ENCODE measurements at places on chromosomes 12 and 14.

DNA sequence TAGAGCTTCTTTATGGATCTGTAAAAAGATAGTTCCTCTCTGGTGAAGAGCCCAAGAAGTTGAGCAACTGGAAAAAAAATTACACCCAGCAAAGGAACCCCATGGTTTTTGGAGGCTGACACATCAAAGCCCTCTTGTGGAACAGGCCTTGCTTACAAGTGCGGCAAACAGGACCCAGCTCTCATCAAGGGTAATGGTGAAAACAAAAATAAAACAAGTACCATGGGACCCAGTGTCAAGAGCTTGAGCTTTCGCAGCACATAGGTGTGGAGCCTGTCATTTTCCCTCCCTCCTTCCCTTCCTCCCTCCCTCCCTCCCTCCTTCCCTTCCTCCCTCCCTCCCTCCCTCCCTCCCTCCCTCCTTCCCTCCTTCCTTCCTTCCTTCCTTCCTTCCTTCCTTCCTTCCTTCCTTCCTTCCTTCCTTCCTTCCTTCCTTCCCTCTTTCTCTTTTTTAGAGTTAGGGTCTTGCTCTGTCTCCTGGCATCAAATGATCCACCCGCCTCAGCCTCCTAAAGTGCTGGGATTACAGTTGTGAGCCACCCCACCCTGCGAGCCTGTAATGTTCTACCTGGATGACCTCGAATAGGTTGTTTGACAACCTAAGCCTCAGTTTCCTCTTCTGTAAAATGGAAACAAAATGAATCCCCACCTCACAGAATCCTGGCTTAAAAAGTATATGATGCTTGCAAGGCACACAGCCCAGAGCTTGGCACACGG is 114.3 kb upstream of the RPH3A start:
- DNase-seq: no peak

DNA sequence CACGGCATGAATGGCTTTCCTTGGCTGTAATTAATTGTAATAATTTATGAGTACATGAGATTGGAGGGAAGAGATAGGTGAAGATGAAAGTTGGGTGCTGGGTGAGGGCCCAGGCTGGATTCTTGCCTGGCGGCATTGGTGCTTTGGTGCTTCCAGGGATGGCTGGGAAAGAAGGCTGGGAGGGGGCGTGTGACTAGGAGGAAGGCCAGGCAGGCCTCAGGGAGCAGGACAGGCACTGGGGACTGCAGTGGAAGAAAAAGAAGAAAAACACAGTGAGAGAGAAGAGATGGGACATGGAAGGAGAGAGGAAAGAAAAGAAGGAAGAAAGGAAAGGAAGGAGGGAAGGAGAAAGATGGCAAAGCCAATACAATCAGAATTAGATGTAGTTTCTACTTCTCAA is 3.7 kb downstream of the HOXC9 start:
- no peak for DNase-seq

DNA sequence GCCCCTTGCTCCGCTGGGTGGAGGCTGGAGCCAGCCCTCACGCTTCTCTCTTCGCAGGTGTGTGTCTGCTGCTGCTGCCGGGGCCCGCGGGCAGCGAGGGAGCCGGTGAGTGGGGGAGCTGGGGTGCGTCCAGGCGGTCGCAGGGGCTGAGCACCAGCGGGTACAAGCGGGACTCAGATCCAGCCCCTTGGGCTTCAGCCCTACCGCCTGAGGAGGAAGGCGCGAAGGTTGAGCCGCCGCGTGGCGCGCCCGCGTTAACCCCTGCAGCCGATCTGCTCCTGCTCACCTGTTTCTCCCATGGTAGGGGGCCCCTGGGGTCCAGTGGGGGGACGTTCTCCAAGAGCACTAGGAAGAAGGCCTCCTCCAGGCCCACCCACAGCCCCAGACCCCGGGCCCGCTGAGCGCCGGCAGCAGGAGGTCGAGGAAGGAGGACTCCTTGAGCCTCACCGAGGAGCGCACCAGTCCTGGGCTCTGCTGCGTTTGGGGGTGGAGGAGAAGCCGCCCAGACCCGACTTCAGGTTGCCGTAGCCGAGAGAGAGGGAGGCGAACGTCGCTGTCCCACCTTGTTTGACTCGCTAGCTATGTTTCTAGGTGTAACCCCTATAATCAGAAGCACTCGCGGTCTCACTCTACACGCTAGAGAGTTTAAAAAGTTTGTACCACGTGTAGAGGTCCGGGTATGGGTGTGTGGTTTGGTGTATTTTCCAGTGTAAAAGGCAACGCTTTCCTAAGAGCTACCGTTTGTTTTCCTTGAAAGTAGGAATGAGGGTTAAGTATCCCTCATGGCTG is 834 bp downstream of the COCH start:
- DNase-seq: no peak

- DNase-seq: no peak
These were observed 46.8 kb downstream of the ACACB start for GRCh38 chr12:109163167-109163566.

- peak; percentile 68 for DNase-seq
These were observed 172.7 kb downstream of the CAND1 start for GRCh38 chr12:67441736-67442346.

- no peak for DNase-seq
These were observed 83.6 kb downstream of the ANO2 start for GRCh38 chr12:5861416-5861815.

DNA sequence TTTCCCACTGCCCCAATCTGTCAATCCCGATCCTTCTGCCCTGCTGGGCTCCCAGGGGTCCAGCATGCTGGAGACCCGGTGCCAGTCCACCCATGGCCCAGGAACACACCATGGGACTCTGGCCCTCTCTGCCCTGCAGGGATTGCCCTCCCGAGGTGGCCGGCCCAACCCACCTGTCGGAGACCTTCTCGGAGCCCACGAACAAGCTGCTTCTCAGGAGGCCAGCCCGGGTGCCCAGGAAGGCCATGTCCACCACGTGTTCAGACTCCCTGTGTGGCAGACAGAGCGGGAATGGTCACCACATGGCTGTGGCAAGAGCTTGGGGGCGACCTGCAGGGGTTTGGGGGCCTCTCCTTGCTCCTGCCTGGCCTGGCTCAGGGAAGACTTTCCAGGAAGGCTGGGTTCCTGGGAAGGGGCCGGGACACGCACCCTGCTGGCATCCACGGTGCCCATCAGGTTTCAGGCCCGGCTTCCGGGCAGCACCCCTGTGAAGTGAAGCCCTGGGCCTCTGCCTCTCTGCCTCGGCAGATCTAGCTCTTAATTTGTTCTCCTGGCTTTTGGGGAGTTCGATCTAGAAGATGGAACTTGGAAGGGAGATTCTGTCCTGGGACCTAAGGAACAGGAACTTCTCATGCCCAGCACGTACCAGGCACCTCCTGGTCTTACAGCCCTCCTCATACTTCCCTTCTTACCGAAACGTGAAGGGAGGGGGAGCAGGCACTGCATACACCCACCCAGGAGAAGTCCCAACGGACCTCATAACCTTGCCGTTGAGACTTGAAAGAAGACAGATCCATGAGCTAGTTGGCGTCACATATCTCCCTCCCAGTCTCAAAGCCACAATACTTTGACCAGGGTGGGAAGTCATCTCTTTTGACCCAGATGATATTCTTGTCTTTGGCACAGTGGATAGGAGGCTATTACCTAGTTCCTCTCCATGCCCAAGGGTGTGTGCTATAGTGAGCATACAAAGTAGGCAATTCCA is 26.3 kb downstream of the LRTM2 start:
- no peak for DNase-seq

GRCh38 chr12:13230500-13230899 is 34.0 kb downstream of the EMP1 start:
- no peak for DNase-seq

GRCh38 chr12:120470150-120470784 is 719 bp upstream of the SRSF9 start:
- no peak for DNase-seq

DNA sequence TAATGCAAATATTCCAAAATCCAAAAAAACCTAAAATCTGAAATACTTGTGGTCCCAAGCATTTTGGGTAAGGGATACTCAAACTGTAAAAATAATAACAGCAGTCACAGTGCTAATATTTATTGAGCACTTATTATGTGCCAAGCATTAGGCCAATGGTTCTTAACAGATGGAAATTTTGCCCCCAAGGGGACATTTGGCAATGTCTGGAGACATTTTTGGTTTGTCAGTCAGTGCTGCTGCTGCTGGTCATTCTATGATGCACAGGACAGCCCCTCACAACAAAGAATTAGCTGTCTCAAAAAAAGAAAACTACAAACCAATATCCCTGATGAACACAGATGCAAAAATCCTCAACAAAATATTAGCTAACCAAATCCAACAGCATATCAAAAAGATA is 5.8 kb downstream of the NDUFA12 start:
- DNase-seq: no peak

DNA sequence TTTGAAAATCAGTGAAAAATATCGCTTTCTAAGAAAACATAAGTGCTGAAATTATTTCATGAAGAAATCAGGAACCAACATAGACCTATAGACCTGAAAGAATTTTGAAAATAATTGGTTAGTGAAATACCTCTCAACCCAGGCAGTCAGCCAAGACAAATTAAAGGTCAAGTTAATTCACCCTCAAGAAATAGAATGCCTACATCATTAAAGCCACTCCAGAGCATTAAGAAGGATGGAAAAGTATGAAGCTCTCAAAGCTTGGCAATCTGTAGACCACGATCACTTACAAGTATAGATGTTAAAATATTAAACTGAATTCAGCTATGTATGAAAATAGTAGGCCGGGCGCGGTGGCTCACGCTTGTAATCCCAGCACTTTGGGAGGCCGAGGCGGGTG is 48.3 kb downstream of the SFSWAP start:
- no peak for DNase-seq

DNA sequence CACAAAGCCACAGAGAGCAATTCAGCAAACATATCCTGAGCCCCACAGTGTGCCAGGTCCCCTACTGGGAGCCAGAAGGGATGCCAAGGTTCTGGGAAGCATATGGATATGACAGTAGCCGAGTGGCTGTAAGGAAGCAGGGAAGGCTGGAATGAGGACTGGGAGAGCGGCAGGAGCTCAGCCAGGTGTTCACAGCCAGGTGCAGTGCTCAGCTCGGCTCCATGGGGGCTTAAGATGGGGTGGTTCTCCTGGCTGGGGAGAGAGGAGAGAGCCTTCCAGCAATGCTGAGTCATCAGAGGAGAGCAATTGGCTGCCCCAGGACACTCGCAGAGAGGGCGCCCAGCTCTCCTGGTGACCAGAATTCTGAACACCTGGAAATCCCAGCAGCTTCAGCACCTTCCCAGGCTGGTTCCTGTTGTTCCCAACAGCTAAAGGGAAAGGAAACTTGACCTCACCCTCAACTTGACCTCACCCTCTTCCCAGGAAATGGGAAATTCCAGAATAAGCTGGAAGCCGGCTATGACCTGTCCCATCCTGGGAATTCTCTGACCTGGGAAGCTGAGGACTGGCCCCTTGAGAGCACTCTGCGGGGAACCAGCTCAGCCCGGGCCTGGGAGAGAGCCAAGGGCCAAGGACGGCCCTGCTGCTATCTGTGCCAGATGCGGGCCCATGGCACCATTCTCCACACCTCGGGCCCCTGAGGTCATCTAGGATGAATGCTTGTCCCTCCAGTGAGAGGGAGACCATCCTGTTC is 34.6 kb downstream of the SLC6A12 start:
- peak; percentile 71 for DNase-seq

DNA sequence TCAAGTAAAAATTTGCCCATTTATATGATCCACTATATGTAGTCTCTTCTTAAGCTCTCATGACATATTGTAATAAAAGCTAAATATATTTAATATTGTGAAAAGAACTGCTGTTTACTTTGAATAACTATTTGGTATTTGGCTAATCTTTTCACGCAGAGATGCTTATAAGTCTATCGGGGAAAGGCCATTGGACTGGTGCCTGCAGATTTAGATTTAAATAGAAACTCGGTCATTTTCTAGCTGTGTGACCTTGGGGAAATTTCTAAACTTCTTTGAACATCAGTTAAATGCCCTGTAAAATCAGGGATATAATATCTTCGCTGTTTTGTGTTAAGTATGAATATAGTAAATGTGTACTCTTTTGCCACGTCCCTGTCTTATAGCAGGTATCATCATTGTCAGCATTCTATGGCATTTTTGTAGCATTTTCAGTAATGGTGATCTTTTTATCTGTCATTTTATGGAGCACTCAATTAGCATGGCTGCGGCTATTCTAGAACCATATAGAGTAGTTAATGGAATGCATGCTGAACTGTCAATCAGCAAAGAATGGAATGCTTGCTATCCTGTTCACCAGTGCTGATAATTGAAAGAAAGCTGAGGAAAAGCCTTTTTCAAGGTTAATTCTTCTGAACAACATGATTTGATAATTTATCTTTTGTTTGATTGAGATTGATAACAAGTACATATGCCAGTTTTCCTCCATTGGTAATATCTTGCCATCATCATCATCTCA is 181.2 kb downstream of the TMTC2 start:
- peak; percentile 43 for DNase-seq

DNA sequence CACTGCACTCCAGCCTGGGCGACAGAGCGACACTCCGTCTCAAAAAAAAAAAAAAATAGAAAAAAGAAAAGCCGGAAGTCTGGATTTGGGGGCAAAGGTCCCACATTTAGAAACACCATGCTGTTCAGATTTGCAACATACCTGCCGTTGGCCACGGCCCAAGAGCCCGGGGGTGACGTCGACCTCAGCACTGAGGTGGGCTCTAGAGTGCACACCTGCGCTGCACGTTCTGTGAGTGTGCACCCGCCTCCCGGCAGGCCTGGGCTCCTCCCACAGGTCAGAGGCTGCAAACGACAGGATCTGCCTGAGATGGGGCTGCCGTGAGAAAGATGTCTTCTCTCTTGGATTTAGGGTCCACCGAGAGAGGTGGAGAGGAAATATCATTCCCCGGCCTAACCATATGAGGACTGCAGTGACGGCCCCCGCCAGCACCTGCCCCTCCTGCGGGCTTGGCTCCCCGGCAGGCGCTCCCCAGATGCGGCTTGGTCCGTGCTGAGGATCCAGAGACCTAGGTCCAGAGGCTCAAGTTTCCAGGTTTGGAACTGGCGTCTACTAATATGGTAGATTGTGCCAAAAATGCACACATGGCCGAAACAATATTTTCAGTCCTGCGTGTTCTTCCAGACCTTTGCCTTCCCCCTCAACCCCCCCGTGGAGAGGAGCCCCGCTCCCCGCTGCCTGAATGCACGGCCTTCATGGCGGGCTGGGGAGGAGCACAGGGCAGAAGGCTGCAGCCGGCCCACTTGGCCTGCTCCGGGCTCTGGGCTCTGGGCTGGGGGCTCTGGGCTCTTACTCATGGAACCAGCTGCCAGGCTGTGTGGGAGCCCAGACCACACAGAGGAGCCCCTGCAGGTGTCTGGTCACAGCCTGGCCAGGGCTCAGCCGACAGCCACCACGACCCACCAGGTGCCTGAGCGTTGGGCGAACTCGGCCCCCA is 58.8 kb upstream of the FBRSL1 start:
- no peak for DNase-seq

GRCh38 chr12:118055144-118055557 is 5.8 kb downstream of the WSB2 start:
- no peak for DNase-seq
